ENCODE measurements at places on chromosomes 7 and 10.

DNA sequence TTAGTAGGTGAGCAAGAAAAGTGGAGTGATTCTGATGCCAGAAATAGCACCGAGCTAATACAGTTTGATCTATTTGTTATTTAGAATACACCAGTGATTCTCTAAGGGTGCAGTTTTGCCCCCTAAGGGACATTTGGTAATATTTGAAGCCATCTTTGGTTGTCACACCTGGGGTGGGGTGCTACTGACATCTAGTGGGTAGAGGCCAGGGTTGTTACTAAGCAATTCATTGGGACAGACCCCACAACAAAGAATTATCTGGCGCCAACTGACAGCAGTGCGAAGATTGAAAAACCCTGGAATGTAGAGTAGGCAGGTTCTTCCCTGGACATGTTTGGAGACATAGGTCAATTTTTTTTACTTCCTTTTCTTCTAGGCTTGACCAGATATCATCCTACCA is 14.6 kb downstream of the PALS2 start:
- DNase-seq: no peak

DNA sequence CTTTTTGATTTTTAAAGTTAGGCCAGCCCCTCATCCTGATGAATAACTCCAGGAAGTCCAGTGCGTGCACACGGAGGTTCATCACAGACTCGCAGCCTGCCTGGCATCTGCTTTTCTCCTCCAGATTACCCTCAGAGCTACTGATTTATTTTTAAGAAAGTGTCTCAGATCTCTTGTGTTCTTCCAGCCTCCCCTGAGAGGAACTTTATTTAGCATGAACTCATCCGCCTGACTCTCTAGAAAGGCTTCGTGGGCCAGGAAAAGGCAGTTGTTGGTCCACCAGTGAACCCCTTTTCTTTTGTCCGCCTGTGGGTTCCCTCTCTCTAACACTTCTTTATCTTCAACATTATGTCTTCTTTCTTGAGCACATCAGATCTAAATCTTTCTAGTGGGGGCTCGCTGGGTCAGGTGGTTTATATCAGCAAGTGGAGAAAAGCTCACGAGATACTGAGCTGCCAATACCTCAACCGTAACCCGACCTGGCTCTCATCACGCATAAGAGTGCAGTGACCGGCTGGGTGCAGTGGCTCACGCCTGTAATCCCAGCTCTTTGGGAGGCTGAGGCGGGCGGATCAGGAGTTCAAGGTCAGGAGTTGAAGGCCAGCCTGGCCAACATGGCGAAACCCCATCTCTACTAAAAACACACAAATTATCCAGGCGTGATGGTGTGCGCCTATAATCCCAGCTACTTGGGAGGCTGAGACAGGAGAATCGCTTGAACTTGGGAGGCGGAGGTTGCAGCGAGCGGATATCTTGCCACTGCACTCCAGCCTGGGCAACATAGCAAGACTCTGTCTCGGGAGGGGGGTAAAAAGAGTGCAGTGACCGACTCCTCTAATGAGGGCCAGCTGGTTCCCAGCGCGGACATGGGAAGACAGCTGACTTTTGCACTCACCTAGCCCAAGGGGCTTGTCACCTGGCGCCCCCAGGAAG is 162.3 kb downstream of the CCDC3 start:
- DNase-seq: no peak

GRCh38 chr7:136509466-136509865 is 359.0 kb upstream of the CHRM2 start:
- no peak for DNase-seq

DNA sequence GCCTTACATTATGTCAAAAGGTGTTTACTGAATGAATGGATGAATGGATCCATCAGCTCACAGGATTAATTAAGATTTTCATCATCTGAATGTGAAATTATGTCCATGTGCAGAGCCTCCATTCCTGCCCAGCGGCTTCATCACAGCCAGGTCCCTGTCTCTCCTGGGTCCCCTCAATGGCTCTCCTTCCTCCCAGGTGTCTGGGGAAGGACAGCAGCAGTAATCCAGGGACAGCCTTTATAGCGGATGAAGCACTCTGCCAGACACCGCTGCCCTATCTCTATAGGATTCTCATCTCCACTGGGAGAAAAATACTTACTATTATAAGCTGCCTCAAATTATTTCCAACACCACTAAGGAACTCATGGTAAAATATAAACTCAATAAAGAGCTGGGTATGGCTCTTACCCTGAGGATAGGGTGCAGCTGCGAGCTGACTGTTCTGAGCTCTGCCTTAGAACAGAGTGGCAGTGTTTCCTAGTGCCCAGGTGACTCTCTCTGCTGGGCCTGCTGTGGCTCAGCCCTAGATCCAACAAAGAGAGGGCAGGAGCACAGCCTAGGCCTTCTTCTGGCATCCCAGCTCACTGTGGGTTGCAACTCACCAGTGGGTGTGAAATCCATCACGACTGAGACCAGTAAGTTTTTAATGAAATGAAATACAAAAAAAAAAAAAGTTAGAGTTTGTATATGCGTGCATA is 38.3 kb downstream of the GPRIN2 start:
- no peak for DNase-seq

GRCh38 chr7:40746841-40747556 is 612.2 kb downstream of the SUGCT start:
- no peak for DNase-seq

DNA sequence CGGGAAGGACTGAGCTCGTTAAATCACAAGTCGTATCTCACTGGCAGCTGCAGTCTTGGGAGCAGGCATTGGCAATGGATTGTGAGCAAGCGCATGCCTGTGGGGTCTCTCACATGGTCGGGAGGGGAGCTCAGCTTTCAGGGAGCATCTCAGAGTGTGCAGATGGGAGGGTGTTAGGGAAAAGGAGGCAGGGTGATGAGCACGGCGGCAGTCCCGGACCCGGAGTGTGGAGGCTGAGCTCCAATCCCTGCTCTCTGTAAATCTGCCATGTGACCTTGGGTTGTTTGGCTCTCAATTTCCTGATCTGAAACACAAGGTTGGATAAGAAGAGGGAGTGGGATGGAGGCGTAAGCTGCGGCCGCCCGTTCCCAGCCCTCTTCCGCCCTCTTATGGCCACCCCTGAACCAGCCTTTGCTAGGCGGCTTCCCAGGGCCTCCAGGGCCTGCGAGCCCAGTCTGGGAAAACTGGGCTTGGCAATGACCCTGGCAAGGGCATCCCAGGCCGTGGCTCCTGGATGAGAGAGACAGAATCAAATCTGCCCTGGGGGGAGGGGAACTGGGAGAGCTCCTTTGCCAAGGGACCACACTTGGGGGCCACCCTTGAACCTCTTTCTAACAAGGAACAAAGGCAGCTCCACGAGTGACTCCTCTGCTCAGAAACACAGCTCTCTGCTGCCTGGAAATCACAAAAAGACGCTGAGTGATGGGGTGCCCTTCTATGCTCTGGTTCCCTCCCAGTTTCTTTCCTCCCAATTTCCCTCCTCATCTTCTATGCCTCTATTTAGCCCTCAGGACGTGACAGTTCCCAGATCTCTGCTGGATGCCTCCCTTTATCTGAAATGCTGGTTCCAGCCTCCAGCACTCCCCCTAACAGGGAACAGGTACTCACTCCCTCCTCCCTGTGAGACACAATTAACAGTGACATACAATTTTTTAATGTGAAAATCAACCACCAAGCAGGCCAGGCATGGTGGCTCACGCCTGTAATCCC is 41.7 kb upstream of the LOXL4 start:
- peak; percentile 65 for DNase-seq

DNA sequence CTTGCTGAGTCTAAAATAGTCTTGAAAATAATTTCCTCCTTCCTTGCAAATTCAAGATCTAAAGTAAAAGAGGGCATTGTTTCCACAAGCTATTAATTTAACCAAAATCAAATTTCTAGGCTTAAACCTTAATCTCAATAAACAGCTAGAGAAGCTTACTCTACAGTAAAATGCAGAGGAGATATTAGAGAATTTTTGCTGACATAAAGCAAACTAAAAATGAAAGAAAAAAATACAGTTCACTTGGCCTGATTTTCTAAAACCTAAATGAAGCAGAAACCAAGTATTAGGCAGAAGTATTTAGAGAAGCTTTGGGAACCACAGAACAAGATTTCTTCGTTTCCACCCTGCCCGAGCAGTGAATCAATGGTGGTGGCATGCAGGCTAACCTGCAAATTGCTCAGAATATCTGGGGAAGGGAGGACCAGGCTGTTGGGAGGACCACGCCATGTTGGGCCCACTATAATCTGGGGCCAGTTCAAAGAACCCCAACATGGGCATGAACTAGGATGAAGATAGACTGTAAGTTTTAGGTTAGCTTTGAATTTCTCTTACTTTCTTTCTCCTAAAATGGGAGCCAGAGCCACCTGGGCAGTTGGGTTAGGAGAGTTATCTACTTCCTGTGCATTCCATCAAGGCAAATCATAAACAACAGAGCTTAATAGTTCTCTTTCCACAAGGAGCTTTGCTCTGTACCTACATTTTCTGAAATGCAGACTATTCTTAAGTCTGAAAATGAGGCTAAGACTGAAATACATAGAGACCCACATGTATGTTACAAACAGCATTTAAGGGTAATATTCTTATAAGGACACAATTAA is 4.1 kb downstream of the LAMB1 start:
- no peak for DNase-seq

DNA sequence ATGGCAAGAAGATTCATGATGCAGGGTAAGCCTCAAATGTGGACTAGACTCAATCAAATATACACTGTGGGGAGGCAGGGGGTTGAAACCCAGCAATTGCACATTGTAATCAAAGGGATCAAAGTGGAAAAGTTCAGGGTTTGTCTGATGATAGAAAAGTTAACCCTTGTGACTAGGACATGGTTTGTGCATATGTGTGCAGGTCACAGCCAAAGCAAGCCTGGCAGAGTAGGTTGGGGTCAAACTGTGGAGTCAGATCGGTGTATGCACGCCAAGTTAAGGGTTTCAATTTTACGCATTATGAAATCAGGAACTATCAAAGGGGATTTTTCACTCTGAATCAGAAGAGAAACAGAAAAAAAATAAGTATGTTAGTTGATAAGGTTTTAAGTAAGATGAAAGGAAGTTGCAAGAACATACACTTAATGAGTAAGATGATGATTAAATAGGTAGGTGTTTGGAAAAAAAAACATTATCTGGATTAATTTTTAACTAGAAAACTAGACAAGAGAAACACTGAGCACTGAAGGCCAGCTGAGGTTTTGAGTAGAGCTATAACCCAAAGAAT is 188.3 kb downstream of the DGKB start:
- DNase-seq: peak; percentile 17

GRCh38 chr7:106646256-106646655 is 14.7 kb downstream of the CCDC71L start:
- DNase-seq: no peak

GRCh38 chr7:90945104-90945787 is 319.0 kb upstream of the FZD1 start:
- no peak for DNase-seq

- DNase-seq: no peak
Measured at GRCh38 chr10:29809383-29809782, 174.6 kb upstream of the SVIL start.

DNA sequence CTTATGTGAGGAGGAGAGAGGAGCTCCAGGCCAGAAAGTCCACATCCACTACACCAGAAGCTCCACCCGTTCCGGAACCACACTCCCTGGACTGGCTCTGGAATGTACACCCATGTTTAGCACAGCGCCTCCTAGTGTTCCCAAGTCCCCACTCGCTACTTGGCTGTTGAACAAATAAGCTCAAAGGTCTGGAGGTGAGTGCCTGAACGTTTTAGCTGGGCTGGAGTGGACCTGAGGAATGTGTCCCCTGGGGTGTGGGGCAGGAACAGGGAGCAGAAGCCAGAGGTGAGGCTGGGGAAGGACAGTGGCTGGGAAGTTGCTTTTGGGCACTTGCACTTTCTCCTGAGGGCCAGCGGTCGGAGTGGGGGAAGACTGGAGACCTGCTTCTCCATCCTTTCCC is 164.1 kb upstream of the CDCA7L start:
- no peak for DNase-seq

- DNase-seq: no peak
Measured at GRCh38 chr7:22601812-22602565, 102.0 kb upstream of the STEAP1B start.

- no peak for DNase-seq
Measured at GRCh38 chr10:124650263-124650662, 93.9 kb downstream of the FAM53B start.

DNA sequence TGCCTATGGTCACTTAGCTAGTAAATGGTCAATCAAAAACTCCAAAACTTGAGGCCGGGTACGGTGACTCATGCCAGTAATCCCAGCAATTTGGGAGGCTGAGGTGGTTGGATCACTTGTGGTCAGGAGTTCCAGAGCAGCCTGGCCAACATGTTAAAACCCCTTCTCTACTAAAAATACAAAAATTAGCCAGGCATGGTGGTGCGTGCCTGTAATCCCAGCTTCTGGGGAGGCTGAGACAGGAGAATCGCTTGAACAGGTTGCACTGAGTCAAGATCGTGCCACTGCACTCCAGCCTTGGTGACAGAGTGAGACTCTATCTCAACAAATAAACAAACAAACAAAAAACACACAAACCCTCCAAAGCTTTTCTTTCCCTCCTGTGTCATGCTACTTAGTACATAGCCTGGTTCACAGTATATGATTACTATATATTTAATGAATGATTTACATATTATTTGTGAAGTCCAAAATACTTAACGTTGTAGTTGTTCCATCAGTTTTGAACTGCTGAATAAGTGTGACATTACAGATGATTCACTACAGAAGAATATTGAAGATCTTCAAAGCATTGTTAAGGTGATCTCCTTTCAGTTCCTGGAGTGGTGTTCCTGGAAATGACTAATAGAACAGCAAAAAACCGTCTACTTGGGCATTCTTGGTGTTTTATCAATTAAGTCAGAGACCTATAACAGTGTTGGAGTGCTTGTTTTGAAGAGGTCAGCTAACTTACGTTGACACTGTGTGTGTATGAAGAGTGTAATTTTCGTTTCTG is 72.9 kb downstream of the ADK start:
- DNase-seq: no peak

GRCh38 chr10:43229208-43230061 is 37.4 kb downstream of the RASGEF1A start:
- no peak for DNase-seq

GRCh38 chr10:49355221-49355620 is 40.7 kb downstream of the DRGX start:
- no peak for DNase-seq

DNA sequence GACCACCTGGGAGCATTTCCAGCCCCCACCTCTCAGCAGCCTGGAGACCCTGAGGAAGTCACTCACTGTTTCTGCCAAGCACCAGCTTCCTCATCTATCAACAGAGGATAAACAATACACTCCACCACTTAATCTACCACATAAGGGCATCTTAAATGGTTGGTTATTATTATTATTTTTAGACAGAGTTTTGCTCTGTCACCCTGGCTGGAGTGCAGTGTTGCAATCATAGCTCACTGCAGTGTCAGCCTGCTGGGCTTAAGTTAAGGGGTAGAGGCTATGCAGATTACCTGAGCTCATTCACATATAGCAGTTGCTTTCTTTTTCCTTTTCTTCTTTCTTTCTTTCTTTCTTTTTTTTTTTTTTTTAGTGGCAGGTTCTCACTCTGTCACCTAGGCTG is 59.5 kb upstream of the ELN start:
- no peak for DNase-seq

DNA sequence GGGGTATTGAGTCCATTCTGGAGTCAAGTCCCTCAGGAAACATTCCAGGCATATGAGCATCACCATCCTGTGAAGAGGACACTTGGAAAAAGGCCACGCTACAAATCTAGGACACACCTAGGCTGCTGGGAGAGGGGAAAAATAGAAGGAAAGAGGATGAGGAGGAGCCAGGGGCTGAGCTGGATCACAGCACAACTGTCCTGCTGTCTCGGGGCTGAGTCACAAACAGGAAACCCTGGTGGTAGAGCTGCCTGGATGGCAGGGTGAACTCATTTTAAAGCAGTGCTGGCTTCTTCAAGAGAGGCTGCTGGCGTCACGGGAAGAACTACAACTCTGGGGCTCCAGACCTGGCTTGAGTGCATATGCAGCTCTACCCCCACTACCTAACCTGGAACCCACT is 151.5 kb downstream of the RNF216 start:
- no peak for DNase-seq
